ENCODE measurements at places on chromosomes 13 and 19.

GRCh38 chr13:79483086-79483706, 2.2 kb downstream of the NDFIP2 start:
- no peak for DNase-seq

- DNase-seq = no peak
These were observed 37.8 kb upstream of the CYP2A13 start for GRCh38 chr19:41050426-41050825.

- no peak for DNase-seq
These were observed 189.0 kb upstream of the KLHL1 start for GRCh38 chr13:70297189-70297616.

- DNase-seq = no peak
These were observed 37.0 kb upstream of the FLT1 start for GRCh38 chr13:28531845-28532387.

DNA sequence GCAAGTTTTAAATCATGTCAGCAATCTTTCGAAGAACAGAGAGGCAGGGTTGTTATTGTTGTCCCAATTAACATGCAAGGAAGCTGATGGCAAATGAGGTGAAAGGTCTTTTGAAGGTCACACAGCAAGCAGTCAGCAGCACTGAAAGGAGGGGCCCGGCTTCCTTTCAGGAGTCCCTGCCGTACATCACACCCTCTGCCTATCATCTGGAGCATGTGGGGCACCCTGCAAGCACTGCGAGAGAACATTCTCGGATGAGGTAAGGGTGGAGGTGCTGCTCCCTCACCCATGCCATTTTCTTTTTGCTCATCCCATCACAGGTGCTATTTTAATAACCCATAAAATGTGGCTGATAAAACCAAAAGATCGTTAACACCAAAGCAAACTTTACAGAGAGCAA, 111.2 kb downstream of the ENOX1 start:
- no peak for DNase-seq

DNA sequence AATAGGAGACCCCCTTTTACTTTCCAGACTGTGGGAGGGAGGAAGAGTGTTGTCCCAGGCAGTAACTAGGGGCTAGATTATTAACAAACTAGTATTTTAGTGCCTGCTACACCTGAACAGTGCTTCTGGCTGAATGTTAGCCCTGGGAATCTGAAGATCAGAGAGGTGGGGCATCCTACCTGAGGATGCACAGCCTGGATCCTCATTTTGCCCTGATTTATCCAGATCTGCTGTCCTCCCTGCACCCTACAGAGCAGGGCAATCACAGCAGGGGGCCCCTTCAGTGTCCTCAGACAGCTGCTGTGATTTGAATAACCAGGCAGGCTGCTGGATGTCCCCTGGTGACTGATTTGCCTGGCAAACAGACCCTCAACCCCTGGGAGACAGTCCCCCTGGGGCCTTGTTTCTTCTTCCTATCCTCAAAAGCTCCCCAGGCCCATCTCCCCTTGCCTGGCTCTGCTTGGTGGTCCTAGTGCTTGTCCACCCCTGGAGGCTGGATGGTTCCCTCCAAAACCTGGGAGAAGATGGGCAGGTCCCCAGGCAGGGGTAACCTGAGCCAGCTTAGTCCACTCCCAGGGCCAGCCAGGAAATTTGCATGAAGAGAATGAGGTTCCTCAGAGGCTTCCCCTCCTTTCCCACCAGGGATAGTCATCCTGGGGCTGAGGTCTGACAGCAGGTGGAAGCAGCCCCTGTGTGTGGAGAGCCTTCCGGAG, at the start of gene OVOL3:
Gene OVOL3 (plus strand): TSS at position 657 of the 713 bp plus-strand sequence. CDS start 60 bp downstream, outside the sequence.
- no peak for DNase-seq

DNA sequence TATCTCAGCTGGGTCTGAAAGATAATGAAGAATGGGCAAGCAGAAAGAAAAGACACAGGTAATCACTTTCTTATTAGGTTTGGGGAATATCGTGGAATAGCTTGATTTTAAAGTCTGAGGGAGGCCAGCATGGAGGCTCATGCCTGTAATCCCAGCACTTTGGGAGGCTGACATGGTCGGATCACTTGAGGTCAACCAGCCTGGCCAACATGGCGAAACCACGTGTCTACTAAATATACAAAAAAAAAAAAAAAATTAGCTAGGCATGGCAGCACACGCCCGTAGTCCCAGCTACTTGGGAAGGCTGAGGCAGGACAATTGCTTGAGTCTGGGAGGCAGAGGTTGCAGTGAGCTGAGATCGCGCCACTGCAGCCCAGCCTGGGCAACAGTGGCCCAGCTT, 1.5 kb upstream of the PAFAH1B3 start:
- no peak for DNase-seq

GRCh38 chr13:51619614-51620013, 35.4 kb downstream of the WDFY2 start:
- no peak for DNase-seq

DNA sequence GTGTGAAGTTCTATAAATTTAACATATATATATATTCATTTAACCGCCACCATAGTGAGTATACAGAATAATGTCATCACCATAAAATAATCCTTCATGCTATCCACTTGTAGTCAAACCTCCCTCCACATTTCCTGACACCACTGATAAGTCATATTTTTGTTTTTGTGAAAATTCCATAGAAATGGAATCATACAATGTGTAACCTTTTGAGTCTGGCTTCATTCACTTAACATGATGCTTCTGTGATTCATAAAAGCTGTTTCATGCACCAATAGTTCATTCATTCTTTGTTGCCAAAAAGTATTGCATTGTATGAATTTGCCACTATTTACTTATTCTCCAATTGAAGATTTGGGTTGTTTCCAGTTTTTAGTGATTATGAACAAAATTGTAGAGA, 497.5 kb upstream of the PCDH20 start:
- DNase-seq = no peak
